Posterior vena cava (tissue), 2 donors: ENCODE measurements at places on chromosomes 6 and 20. TPM values are rescaled to one million over a fixed set of nuclear protein-coding genes. Genes with fewer than 3 reads are reported as not detected.

DNA sequence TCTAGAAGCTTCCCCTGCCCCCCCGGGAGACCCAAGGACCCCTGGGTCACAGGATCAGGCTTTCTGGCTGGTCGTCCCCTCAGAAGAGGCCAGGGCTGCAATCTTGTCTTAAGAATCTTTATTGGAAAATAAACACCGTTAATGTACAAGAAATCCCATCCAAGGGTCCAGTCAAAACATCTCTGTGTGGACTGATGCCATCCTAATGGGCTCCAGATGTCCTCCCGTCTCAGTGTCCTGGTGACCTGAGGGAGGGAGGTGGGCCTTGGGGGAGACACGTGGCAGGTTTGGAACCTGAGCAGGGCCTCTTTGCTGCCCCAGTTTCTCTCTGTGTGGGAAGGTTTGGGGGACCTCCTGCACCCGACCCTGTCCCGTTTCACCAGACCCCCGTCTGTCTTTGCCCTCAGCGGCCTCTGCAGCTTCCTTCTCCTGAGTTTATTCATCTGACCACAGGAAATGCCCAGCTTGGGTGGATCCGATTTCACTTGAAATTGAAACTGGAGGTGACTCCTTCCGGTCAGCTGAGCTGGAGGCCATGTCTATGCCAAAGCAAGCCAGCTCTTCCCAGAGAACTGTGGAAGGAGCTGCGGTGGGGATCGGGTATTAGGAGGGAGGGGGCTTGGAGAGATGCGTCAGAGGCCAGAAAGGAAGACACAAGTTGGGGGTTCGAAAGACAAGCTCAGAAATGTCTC lies 75.1 kb downstream of the SLC2A10 start:
- no peak for DNase-seq

DSP gene
- total RNA-seq, result 3.4 TPM

CSNK2B gene
- total RNA-seq, result 90.4 TPM

DNA sequence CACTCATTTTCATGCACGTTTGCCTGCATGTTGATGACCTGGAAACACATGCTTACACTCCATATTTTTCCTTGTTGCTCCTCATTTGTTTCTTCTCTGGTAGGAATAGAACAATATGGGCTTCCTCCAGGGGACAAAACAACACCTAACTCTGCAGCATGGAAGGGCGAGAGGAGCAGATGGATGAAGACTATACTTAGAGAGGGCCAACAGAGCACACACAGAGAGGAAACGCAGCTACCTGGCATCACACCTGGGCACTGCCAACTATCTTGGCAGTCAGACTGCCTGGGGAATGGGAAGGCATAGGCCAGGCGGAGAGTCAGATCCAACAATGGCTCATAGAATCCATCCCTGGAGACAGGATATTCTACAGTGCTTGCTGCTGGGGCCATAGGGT lies 290.9 kb downstream of the CD83 start:
- DNase-seq, result no peak

DNA sequence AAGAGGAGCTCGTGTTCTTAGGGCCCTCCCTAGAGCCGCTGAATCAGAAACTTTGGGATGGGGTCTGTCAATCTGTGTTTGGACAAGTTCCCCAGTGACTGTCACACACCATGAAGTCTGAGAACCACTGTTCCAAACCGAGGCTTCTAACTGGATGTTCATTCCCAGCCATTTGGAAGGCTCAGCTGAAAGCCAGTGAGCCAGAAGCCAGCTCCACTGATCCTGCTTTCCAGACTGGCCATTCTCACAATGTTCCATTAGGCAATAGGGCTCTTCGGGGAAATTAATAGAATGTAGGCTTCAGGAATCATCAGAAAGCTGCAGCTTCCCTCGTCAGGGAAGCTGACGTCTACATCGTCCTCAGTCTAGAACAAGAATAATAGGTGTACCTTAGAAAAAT lies 90.8 kb upstream of the QKI start:
- no peak for DNase-seq

FAM184A gene
- 5.9 TPM for total RNA-seq

- no peak for DNase-seq
Measured at GRCh38 chr6:70289299-70289698, 13.6 kb downstream of the COL9A1 start.

DNA sequence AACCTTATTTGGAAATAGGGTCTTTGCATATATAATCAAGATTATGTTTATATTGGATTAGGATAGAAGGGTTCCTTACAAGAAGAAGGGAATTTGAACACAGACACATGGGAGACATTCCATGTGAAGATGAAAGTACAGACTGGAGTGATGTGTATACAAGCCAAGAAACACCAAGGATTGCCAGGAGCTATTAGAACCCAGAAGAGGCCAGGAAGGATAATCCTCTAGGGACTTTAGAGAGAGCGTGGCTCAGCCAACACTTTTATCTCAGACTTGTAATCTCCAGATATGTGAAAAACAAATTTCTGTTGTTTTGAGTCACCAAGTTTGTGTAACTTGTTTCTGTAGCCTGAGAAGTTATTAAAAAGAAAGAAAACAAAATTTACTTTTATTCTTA lies 1173.9 kb upstream of the CITED2 start:
- no peak for DNase-seq

IRF4 gene
- 2.7 TPM for total RNA-seq

PRKN gene
- 7.6 TPM for total RNA-seq

DNA sequence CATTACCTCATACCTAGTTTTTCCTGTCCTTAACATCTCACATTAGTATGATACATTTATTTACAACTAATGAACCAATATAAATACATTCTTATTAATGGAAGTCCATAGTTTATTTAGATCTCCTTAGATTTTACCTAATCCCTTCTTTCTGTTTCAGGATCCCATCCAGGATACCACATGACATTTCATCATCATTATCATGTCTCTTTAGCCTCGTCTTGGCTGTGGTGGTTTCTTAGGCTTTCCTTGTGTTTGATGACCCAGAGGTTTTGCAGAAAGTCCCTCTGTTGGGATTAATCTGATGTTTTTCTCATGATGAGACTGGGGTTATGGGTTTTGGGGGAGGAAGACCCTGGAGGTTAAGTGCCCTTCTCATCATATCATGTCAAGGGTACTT lies 89.3 kb upstream of the IYD start:
- DNase-seq, result no peak

DNA sequence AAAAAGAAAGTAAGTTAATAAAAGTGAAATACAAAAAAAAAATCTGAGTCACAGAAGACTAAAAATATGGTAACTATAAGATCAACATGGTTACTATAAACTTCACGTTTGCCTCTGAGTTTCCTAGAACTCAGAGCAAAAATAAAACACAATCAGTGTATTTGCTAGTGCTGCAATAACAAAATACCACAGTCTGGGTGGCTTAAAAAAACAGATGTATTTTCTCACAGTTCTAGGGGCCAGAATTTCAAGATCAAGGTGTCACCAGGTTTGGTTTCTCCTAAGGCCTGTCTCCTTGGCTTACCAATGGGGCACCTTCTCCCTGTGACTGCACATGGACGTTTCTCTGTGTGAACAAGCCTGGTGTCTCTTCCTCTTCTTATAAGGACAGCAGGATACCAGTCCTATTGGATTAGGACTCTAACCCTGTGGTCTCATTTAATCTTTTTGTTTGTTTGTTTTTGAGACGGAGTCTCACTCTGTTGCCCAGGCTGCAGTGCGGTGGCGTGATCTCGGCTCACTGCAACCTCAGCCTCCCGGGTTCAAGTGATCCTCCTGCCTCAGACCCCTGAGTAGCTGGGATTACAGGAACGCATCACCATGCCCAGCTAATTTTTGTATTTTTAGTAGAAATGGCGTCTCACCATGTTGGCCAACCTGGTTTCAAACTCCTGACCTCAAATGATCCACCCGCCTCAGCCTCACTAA lies 104.9 kb upstream of the LOC128125822 start:
- DNase-seq, result no peak

CST2 gene
- 1.2 TPM for total RNA-seq
